ENCODE measurements at places on chromosomes 11 and 22.

DNA sequence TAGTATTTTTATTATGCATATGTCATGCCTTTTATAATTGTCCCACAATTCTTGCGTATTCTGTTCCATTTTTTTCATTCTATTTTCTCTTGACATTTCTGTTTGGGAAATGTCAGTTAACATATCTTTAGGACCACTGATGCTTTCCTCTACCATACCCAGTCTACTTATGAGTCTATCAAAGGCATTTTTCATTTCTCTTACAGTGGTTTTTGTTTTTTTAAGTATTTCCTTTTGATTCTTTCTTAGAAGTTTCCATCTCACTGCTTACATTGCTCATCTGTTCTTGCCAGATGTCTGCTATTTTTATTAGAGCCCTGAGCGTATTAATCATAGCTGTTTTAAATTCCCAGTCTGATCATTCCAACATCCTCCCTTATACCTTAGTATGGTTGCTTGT, 29.3 kb upstream of the OR8B8 start:
- DNase-seq = no peak

DNA sequence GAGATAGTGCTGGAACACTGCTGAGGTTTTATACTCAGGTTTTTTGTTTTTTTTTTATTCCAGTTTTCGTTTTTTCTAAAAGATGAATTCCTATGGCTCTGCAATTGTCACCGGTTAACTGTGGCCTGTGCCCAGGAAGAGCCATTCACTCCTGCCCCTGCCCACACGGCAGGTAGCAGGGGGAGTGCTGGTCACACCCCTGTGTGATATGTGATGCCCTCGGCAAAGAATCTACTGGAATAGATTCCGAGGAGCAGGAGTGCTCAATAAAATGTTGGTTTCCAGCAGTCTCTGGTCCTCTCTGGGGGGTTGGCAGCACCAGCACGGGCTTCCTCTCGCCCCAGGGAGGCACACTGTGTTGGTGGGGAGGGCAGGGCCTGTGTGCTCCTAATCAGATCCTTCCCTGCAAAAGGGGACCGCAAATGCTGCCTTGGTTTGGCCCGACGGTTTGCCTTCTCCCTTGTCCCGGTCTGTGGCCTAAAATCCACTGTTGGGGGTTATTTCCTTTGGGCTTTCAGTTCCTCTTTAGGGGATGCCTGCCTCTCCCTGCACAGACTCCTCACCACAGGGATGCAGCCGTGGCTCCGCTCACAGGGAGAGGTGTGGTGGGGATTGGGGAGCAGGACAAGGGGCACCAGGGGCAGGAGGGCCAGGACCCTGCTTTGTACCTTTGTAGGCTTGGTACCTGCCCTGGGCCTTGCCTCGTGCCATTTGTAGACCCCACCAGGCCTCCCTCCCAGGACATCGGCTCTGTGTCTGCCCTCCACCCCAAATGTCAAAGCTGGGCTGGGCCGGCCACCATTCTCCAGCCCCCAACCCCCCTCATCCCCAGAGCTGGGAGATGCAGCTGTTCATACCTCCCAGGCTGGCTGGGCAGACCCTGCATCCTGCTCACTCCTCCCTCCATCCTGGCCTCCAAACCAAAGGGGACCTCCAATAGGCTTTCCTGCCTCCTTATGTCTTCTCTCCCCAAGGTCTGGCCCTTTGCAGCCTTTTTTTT, 13.5 kb downstream of the MCAT start:
- no peak for DNase-seq

DNA sequence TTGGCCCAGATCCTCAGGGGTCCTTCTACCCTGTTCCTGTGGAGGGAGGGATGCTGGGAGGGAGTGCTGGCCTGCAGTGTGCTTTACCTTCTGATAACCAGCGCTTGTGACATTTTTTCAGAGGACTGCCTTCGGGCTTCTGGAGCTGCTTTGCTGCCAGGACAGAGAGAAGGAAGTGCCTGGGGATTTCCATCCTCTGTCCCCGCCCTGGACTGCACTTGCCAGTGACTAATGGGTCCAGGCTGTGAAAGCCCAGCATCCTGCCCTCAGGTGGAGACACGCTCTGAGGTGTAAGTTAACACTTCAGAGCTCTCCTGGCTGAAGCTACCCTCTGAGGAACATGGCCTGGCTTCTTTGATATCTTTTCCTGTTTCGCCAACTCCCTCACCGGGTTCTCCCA, 158.7 kb upstream of the SYT13 start:
- no peak for DNase-seq

GRCh38 chr11:116733043-116733755, 39.6 kb downstream of the BUD13 start:
- DNase-seq = no peak

GRCh38 chr11:12242966-12243365, 132.6 kb downstream of the MICAL2 start:
- DNase-seq = no peak
